ENCODE measurements at places on chromosomes 2 and 18.

- no peak for DNase-seq
Observed at GRCh38 chr2:43792653-43793052, 18.8 kb downstream of the DYNC2LI1 start.

GRCh38 chr2:150234787-150235446 is 252.6 kb downstream of the RND3 start:
- no peak for DNase-seq

DNA sequence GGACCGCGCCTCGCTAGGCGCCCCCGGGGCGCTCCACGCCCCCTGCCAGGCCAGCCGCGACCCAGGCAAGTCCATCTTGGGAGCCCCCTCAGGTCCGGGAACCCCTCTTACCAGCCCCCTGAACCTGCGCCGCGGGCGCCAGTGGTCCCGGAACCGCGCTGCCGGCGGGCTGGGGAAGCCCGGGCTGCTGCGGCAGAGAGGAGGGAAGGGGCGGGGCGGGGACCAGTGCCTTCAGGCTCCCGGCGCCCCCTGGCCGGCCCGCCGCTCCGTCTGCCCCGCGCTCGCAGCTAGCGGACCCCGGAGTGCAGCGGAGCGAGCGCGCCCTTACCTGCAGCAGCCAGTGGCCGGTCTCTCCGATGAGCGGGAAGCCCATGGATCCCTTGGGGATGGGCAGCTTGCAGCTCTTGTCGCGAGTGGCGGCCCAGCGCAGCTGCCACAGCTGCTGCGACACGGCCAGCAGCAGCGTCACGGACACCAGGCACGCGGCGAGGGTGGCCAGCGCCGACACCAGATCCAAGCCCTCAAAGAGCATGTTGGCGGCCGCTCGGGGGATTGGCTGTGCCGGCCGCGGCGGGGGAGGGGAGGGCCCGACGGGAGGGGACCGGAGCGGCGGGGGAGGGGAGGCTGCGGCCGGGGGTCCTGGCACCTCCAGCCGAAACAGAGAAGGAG is at the start of gene CYP26B1:
Gene CYP26B1, minus strand, starts transcription at position 560 of the 669 bp plus-strand sequence. Its CDS starts 28 bp downstream, at position 532.
- DNase-seq, result peak; percentile 47

DNA sequence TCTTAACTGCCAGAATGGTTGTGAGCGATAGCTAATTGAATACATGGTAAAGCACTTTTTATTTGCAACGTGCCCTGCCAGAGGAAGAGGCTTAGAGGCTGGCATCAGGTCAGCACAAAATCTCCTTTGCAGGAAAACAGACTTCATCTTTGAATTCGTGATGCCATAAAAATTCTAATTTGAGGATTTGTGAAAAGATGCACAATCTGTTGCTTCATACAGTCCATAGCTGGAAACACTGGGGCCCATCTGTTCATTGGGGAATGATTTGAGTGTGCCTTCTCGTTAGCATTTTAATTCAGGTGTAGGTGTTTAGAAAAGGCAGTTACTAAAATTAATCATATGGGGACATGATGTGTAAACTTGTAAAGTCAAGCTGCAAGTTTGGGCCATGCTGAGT is 876.0 kb downstream of the SLC4A3 start:
- DNase-seq, result no peak

- no peak for DNase-seq
Observed at GRCh38 chr2:215535741-215536140, 99.9 kb upstream of the FN1 start.

Measured in GM20000 (cell line).